Stimulated activated CD4-positive, alpha-beta T cell treated with anti-CD3 and anti-CD28 coated beads, TNF-alpha, amount 100 ng/mL, for 48 hours (primary cell): ENCODE measurements at places on chromosomes 2 and 18.

DNA sequence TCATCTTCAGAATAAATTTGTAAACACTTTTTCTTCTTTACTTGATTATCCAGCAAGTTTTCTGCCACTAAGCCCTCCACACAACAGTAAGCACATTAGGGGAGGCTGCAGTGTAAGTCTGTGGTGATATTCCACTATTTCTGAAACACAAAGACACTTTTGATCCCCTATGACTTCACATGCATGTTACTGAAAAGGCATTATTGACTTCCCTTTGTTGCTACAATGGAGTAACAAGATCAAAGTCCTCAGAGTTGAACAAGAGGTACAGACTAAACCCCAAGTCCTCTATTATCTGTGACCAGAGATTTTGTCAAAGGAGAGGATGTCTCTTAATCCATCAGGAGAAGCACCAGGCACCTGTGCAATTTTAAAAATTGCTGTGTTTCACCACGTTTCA, 157.9 kb downstream of the CD226 start:
- no peak for DNase-seq

GRCh38 chr2:36451512-36451911, 95.9 kb downstream of the CRIM1 start:
- DNase-seq, result no peak

DNA sequence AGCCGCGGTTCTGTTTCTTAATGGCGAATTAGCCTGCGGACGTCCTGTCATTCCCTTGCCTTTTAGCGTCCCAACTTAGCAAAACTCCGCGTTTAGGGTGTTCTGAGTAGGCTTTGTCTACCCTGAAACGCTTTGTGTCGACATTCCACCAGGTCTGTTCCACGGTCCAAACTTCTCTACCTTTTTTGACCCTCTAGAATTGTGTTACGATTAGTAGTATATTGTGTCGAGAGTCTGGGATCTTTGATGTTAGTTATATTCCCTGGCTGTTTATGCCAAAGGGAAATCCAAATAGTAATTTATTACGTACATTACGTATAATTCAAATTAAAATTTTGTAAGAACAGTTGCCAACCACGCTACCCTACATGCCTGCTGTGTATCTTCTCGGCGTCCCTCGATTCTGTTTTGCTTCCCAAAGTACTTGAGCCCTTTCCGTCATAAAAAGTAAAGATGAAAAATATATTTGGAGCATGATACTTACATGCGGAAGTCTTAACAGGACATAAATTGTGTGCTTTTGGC, 495 bp upstream of the TTC32 start:
- DNase-seq, result no peak

GRCh38 chr2:226040344-226040900, 640.9 kb downstream of the NYAP2 start:
- no peak for DNase-seq

GRCh38 chr2:43491065-43491639, 104.7 kb downstream of the THADA start:
- no peak for DNase-seq

GRCh38 chr2:60091894-60092293, 461.6 kb downstream of the BCL11A start:
- no peak for DNase-seq

- DNase-seq, result no peak
These were observed 19.1 kb upstream of the FHL2 start for GRCh38 chr2:105417857-105418436.

GRCh38 chr2:71711133-71711855, 257.9 kb downstream of the DYSF start:
- no peak for DNase-seq

- no peak for DNase-seq
These were observed 55.3 kb upstream of the COPS8 start for GRCh38 chr2:237030382-237030781.

- no peak for DNase-seq
These were observed 200.6 kb downstream of the CTIF start for GRCh38 chr18:48739266-48740067.

- no peak for DNase-seq
These were observed 1617.4 kb upstream of the ACVR2A start for GRCh38 chr2:146227152-146228019.

DNA sequence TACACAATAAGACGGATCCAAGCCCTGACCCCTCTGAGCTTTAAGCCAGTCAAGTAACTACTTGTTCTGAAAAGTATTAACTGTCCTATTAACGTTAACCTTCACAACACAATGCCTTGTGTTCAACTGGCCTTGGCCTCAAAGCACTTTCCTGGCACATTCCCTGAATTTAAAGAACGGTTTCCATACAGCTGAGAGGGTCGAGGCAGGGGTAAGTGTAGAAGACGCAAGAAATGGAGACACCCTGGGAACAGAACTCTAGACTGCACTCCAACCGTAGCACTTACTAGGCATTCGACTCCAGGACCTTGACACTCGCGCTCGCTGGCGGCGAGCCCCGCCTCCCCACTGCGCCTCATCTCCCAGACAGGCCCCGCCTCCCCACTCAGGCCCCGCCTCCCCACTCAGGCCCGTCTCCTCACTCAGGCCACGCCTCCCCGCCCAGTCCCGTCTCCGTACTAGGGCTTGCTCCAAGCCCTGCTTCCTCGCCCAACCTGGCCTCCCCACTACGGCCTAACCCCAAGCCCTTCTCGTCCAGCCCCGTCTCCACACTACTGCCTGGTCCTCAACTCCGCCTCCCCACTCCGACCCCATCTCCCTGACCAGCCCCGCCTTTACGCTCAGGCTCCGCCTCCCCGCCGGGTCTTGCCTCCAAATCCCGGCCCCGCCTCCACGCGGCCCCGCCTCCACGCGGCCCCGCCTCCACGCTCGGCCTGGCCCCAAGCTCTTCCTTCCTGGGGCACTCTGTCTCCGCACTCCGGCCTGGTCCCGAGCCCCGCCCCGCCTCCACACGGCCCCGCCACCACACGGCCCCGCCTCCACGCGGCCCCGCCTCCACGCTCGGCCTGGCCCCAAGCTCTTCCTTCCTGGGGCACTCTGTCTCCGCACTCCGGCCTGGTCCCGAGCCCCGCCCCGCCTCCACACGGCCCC, 887 bp upstream of the TMEM87B start:
- peak; percentile 93 for DNase-seq

DNA sequence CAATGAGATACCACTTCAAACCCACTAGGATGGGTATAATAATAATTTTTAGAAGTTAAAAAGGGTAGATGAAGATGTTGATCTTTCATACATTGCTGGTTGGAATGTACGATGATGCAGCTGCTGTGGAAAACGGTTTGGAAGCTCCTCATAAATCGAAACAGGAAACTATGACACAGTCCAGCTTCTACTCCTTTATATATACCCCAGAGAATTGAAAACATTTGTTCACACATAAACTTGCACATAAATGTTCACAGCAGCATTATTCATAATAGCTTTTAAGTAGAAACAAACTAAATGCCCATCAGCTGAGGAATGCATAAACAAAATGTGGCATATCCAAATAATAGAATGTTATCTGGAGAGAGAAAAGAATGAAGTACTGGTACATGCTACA, 95.0 kb downstream of the STRADB start:
- DNase-seq, result no peak

DNA sequence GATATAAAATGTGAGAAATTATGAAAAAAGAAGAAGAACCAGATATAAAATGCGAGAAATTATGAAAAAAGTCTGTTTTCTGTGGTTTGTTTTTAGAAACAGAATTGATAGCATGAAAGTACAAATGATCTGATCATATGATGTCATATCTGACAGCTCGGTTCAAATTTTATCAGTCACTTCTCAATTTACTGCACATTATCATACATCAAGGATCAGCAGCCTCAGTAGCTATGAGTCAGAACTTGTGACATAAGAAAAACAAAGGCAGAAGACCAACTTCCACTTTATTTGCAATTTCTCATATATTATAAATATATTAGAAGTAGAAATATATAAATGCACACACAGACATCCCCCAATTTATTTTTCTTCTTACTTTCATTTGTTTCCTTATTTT, 634.0 kb downstream of the LRP1B start:
- DNase-seq, result no peak

DNA sequence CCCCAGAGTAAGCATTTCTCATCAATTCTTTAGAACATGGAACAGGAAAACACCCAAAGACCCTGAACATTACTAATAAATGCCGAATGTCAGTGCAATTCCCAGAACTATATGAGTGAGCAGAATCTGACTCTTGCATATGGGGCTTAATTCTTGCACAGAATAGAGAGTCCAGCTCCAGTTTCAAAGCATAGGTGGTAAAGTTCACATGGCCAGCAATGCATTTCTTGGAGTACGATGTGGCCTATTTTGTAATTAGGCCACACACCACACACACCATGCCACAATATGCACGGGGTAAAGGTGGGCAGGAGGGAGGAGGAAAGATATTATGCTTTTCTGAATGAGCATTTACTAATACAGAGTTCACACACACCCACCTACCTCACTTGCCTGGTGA, 56.5 kb downstream of the PLA2R1 start:
- DNase-seq, result no peak

GRCh38 chr2:88452565-88452905, at the start of gene FOXI3:
Gene FOXI3 (minus strand): TSS chr2:88452693. CDS start chr2:88452535, 158 bp downstream.
- no peak for DNase-seq

- peak; percentile 63 for DNase-seq
These were observed 44.5 kb downstream of the USP34 start for GRCh38 chr2:61426267-61426897.

- DNase-seq, result peak; percentile 25
These were observed 2.4 kb downstream of the CASP8 start for GRCh38 chr2:201262718-201263117.

GRCh38 chr2:218745559-218746469, 35.2 kb downstream of the TTLL4 start:
- no peak for DNase-seq

DNA sequence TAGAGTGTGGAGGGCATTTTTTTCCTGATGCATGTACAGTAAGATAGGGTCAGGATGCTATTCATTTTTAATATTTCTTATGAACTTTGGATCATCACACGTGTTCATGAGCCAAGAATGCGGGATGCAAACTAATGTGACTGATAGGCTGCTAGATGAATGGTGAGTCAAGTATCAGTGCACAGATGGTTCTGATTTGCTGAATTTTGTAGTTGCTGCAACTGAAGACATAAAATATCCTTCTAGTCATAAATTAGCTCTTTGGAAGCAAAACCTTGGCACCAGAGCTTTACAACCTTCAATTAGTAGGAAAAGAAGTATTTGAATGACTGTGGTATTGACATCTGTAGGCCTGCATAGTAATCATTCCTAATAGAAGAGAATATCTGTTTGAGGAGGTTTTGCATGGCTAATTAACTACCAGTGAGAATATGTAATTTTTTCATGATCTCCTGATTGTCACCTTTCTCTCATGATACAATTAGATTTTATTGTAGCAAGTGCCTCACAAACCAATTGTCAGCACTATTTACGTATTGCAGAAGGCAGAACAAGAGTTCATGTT, 94.0 kb downstream of the VRK2 start:
- DNase-seq, result no peak

- no peak for DNase-seq
These were observed 85.1 kb downstream of the CTAGE1 start for GRCh38 chr18:22332590-22332989.

DNA sequence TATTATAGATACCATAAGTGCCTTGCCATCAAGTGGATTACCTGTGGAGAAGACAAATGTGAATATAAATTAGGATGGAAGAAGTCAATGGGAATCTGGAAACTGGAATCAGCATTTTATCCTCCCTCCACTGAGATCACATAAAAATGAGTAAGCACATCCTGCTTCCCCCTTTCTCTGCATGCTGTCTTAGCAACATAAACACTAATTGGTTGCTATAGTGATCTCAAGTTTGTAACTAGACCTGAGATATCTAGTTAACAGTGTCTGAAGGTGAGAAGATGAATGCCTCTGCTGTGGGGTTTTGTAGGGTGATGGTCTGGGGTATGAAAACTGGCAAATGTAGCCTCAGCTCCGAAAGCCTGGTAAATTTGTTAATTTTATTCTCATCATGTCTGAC, 1357.5 kb upstream of the CELF4 start:
- no peak for DNase-seq

DNA sequence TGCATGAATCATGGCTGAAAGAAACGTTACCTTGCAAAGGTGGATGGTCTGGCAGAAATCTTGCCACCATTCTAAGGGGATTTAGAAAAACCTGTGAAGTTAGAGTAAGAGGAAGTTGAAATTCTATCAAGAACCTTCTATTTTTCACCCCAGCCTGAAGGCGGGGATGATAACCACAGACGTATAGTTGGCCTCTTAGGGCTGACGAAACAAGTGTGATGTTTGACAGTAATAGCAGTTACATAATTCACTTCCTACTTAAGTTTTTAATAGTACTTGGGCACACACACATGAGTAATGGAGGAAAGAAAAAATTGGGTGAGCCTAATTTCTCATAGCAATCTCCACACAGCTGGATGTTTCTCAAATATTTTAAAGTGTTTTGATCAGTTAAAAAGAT, 336.6 kb upstream of the SALL3 start:
- DNase-seq, result no peak

- no peak for DNase-seq
These were observed 18.8 kb upstream of the MREG start for GRCh38 chr2:216031960-216032689.

GRCh38 chr2:7881063-7881462, 800.8 kb upstream of the ID2 start:
- no peak for DNase-seq

DNA sequence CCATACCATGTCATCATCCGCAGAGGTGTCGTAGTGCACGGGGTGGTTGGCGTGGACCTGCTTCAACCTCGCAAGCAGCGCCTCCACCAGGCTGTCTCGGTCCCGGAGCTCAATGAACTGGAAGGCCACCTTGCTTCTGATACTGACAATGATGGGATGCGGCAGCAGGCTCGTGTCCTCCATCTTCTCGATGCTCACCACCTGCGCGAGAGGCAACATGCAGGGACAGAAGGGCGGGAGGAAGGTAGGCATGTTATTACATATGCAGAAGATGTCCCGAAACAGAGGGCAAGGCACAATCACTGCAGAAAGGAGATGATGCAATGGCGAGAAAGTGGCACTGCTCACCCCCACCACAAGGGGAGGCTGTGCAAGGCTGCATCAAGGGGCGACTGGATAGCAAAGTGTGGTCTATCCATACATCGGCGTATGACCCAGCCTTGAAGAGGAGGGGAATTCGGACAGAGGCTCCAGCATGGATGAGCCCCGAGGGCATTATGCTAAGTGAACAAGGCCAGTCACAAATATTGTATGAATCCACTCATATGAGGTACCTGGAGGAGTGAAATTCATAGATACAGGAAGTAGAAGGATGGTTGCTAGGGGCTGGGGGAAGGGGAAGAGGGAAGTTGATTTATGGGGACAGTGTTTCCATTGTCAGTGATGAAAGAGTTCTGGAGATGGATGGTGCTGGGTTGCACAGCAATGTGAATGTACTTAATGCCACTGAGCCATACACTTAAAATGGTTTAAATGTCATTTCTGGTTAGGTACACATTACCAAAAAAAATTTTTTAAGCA, 36.6 kb downstream of the RPL31 start:
- DNase-seq, result peak; percentile 4

- no peak for DNase-seq
These were observed 384.6 kb downstream of the STK39 start for GRCh38 chr2:167862782-167863181.

DNA sequence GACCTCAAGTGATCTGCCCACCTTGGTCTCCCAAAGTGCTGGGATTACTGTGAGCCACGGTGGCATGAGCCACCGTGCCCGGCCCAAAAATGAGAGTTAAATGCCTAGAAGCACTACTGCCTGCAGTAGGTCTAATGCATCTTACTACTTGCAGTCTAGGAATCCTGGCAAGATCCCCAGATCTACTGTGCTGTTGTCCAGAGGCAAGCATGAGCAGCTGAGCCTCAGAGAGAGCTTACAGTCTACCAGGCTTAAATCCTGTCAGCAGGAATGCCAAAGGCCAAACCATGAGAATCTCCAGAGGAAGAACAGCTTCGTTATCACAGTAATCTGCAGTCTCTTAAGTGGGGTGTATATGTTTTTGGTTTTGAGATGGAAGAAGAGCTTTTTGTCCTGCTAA, 54.4 kb downstream of the XRCC5 start:
- no peak for DNase-seq
